ENCODE measurements at places on chromosomes 5 and 9.
A peak's percentile ranks its signal among the peaks of the same experiment; 100 is the strongest.

- DNase-seq, result peak; percentile 69
Measured at GRCh38 chr9:88173378-88173999, 35.2 kb upstream of the SPATA31C2 start.

- peak; percentile 35 for DNase-seq
Measured at GRCh38 chr9:70406434-70406862, 8.0 kb downstream of the KLF9 start.

DNA sequence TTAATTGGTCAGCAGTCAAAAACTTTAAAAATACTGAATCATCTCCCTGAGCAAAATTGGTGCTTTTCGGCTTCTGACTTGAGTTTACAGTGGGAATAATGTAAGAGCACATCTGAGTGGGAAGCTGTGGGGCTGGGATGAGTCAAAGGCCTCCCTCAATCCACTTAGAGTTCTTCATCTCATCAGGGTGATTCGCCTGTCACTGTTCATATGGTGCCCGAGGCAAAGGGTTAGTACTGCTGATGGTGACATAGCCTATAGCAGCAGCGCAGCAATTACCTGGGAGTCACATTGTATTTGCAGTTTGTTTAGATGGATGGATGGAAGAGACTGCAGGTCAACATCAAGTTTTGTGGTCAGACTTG is 113.8 kb upstream of the ZNF608 start:
- no peak for DNase-seq

DNA sequence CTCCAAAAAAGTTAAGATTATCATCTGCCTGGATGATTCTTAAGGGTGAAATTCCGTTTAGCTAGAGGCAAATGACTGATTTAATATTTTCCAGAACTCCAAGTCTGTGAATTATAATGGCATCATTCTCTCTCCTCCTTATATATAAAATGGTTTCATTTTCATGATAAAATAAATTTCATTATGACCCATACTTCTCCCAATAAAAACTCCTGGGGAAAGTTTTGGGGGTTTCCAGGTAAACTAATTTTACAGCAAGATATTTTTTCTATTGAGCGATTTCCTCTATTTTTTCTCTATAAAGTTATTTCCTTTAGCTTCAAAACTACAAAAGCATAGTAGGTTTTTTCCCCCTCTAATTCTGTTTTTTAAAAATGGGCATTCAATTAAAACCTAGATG is 7.6 kb upstream of the OTULIN start:
- DNase-seq, result no peak

GRCh38 chr5:175418251-175418650 is 25.7 kb downstream of the DRD1 start:
- DNase-seq, result no peak

DNA sequence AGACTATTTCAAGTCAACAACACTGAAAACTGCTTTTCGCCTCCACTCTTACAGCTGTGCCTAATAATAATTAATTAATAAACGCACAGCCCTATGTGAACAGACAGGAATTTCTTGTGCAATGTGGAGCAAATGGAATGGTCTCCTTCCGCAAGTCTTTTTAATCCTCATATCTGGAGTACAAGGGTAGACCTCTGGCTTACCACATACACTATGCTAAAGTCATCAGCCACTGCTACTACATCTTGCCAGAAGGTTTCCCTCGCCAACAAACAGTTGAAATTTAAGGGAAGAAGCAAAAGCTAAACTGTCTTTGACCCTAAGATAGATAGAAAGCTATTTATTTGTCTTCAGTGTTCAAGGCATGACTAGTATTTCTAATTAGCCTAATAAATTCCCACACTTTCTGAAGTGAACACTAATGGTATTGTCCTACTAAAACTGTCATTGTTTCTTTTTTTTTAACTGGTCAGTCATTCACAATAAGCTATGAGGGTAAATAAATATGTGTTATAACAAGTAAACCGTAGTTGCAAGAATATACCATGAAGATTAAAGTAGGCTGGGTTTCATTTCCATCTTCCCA is 63.9 kb downstream of the GOLPH3 start:
- no peak for DNase-seq

Data from ELF-1 (cell line).